ENCODE measurements at places on chromosomes 5 and 9.
A peak's percentile ranks its signal among the peaks of the same experiment; 100 is the strongest.

DNA sequence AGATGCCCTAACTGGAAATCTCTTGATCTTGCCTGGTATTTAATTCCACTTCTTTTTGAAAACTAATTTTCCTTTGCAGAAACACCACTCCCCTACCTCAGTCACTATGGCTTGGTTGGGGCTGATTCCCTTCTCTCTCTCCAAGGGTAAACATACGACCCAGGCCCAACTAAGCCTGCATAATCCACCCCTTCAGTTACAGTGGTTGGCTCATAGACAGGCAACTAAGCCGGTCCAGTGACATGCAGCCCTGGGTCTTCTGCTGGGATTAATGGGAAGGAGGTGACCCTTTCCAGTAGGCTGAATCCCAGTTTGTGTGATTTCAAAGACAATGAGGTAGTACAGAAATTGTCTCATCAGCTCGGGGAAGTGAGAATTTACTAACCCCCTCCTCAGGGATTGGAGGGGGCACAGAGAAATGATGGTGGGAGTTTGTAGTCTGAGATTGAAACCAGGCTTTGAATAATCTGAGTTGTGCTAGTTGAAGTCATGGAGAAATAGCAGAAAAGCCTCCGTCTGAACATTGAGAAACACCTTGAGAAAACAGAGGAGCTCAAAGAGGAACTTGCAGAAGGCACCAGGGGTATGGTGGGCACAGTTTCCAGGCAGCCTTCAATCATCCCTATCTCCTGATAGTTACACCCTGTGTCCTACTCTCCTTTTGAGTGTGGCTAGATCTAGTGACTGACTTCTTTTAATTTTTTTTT lies 148.9 kb downstream of the GCNT1 start:
- DNase-seq, result peak; percentile 53

DNA sequence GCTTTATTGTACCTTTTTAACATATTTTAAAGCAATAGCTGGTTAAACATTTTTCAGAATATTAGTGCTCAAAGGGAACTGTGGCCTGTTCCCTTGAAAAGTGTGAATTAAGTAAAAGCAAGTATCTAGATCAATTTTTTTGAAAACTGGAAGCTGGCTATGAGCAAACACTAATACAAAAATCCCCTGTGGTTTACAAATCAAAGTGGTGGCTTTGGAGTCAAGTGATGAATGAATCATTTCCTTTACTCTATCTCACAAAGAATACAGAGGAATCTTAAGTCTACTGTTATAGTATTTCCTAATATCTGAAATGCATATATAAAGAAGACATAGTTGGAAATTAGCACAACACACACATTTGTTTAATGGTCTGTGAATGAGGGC lies 212.4 kb upstream of the C9orf72 start:
- peak; percentile 4 for DNase-seq

- DNase-seq, result no peak
These were observed 909 bp downstream of the NDFIP1 start for GRCh38 chr5:142109331-142110045.

- no peak for DNase-seq
These were observed 657.9 kb upstream of the ST8SIA4 start for GRCh38 chr5:101561018-101561417.

GRCh38 chr9:36623280-36623679 lies 50.6 kb downstream of the MELK start:
- no peak for DNase-seq
